ENCODE measurements at places on chromosomes 7 and 10. TPM values are rescaled to one million over a fixed set of nuclear protein-coding genes. Genes with fewer than 3 reads are reported as not detected.

- no peak for DNase-seq
Observed at GRCh38 chr10:24215196-24215595, 6.3 kb downstream of the KIAA1217 start.

The INMT gene
- not detected for total RNA-seq

- DNase-seq, result no peak
Observed at GRCh38 chr7:582931-583330, 63.3 kb upstream of the PDGFA start.

The ST8SIA6 gene
- not detected for total RNA-seq

The YKT6 gene
- 155 TPM for total RNA-seq

The STOX1 gene
- not detected for total RNA-seq

All from HFFc6 (cell line).